ENCODE measurements at places on chromosomes 4 and X.

DNA sequence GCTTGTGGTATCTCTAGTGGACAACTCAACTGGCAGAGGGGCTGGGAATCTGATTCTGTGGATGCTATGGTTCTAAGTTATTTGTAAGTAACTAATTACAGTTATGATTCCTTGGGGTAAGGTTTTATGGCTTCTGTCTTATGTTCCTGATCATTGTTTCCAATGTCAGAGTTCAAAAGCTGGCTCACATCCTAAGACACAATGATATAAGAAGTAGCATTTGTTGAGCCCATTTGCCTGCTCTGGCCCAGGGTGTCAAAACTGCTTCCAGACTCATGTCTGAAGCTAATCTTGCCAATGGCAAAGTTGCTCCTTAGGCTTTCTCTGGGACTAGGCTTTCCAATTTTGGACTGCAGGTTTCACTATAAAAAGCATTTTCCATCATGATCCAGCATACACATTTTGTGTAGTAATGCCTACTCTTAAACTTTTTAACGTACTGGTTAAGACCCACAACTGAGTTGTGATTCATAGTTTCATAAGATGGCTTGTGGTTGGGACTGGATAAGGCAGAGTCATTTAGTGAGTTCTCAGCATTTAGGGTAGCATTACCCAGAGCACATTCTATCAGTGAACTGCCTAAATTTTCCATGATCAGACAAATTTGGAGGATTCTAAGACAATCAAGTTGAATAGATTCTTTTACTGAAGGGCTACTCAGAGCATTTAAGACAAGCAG is 50.0 kb downstream of the CCNI start:
- DNase-seq: no peak

- no peak for DNase-seq
These were observed 714.2 kb upstream of the PCDH7 start for GRCh38 chr4:30005995-30006394.

DNA sequence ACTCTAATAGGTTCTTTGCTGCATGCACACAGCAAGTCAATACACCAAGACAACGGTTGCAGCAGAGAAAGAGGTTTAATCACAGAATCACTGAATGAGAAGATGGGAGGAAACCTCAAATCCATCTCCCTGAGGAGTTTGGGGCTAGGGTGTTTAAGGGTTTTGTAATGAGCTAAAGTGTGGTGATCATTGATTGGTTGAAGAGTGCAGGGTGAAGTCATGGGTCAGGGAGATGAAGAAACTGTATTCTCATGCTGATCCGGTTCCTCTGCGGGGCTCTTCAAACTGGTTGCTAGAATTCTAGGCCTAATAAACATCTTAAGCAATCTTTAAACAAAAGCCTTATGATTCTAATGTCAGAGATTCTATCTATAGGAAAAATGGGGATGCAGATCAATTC is 432.5 kb upstream of the FAM47C start:
- DNase-seq: no peak

DNA sequence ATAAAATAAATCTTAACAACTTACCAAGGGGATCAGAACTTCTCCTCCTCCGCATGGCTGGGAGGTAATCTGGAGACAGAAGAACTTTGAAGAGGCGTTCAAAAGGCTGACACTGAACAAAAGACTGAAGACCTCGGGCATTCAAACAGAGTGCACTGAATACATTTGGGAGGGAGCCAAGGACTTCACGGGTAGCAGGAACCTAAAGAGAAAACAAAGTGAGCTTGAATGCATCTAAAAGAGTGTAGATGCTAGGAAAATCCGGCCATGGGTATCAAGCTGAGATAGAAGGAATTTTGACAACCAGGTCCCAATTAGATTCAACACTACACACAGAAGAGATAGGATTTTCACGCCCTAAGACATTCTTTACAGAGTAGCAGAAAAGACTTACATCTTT is 69.6 kb downstream of the HUWE1 start:
- DNase-seq: no peak

- DNase-seq: peak; percentile 21
These were observed 56.0 kb downstream of the SPRY1 start for GRCh38 chr4:123452616-123453015.

- DNase-seq: no peak
These were observed 244.8 kb upstream of the PSAPL1 start for GRCh38 chr4:7679406-7680040.

DNA sequence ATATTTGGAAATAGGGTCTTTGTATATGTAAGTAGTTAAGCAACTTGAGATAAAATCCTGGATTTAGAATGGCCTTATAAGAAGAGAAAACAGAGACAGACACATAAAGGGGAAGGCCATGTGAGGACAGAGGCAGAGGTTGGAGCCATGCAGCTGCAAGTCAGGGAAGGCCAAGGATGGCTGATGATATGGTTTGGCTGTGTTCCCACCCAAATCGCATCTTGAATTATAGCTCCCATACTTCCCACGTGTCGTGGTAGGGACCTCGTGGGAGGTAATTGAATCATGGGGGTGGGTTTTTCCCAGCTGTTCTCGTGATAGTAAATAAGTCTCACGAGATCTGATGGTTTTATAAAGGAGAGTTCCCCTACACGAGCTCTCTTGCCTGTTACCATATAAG is 76.3 kb downstream of the STK32B start:
- DNase-seq: no peak

- DNase-seq: no peak
These were observed 47.6 kb upstream of the ADAD1 start for GRCh38 chr4:122331195-122331594.

DNA sequence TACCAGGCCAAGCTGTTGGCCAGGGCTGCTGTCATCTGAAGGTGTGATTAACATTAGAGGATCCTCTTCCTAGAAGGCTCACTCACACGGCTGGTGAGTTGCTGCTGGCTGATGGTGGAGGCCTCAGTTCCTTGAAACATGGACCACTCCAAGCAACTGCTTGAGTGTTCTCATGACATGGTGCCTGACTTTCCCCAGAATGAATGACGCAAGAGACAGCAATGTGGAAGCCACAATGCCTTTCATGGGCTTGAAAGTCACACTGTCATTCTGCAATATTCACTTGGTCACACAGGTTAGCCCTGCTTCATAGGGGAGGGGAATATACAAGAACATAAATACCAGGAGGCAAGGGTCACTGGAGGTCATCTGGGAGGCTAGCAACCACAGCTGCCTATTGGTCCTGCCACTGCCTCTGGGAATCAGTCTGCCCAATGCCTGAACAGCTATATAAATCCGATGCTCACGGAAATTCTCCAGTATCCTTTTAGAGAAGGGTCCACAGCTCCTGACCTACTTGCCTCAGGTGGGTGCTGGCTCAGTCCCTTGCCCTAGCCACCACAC is 97.1 kb upstream of the MAML3 start:
- no peak for DNase-seq

- no peak for DNase-seq
These were observed 85.3 kb downstream of the CLCN4 start for GRCh38 chrX:10242026-10242425.

GRCh38 chr4:7351014-7351413 is 83.7 kb downstream of the PSAPL1 start:
- no peak for DNase-seq

DNA sequence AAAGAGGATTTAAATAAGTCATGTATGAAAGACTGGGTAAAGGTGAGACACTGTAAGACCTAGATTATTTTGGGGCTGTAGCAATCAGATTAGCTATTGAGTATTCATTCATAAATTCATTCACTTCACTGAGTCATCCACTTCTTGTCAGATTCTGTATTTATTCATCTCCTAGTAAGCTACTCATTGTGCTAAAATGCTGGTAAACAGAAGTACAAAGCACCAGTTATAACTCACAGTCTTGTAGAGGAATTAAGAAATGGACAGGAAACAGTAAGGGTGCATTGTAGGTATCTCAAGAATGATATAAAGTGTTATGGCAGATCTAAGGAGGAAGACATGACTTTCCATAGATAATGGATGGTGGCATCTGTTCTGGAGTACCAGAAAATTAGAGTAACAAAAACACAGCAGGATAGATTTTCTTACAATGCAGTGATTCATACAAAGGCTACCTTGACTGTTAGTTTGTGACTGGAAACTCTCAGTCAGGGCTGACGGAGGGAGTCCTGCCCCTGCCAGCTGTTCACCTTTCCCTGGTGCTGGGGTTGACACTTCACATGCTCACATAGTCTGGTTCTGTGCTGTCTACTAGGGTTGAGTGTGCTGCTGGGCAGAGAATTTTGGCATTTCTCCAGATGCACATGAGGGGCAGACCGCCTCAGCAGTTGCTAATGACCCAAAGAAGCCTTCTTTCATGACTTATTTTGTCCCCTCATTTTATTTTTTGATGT is 26.5 kb upstream of the HAND2 start:
- DNase-seq: no peak

DNA sequence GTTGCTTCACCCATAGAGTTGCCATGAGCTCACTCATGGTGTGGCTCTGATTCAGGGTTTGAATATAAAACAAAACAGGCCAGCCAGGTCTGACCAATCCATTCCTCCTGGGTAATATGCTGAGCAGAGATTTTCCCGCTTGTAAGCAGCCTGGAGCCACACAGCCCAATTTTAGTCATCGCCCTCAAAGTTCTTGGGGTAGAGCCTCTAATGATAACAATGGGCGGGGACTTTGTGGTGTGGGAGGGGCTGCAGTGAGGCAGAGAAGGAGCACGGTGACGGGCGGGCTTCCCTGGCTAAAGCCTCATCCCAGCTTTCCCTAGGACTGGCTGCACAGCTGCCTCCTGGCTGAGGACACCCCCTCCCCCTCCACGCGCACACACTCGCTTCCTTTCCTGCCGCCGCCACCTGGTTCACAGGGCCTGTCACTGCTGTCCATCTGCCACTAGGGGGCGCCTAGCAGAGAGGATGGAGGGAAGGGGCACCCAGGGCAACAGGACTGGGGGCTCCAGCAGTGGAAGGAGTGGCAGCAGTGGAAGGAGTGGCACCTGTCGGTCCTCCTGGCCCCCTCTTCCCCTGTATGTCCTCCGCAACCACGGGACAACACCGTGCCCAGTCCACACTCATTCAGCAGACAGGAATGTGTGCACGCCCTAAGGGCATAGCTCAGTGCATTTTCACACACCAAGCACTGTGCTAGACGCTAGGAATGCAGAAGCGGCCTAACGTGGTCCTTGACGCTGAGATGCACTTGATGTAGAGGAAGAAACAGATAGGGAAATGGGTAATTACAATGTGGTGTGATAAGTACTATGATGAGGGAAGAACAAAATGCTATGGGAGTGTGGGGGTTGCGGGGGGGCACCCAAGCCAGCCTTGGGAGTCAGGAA is 26.8 kb downstream of the PRPS1 start:
- peak; percentile 23 for DNase-seq

DNA sequence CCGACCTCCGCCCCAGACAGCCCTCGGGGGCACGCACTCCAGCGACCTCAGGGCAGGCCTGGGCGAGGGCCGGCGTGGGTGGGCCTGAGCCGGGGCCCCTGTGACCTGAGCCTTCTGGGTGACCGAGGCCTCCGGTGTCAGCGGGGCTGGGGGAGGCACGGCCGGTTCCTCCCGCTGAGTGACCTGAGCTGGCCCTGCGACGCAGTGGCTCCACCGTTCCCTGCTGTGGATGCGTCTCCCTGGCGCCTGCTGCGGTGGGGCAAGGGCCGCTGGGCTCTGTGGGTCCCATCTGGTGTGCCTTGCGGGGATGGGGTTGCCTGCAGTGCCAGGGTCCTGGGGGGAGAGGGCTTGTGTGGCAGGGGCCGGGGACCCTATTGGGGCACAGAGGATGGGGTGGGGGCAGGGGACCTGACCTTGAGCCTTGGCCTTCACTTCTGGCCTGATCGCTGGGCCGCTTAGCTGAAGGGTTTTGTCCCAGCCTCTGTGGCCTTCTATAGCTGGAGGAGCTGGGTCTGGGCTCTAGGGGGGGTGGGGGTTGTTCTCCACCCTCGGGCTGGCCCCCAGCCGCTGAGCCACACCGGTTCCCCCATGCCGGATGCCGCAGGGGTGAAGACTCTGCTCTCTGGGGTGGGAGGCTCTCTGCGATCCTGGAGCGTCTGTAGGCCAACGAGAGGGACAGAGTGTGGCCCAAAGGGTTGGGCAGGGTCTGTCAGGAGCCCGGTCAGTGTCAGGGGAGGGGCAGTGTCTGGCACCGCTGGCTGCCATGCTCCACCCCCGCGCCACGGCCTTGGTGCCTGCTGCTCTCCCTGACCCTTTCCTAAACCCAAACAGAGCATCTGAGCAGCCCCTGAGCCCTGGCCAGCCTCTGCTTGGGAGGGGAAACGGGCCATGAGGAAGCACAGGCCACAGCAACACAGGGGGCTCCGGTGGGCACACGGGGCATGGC is 2.3 kb downstream of the NAT8L start:
- no peak for DNase-seq

GRCh38 chr4:185742766-185743165 is 69.2 kb downstream of the SORBS2 start:
- DNase-seq: peak; percentile 36

DNA sequence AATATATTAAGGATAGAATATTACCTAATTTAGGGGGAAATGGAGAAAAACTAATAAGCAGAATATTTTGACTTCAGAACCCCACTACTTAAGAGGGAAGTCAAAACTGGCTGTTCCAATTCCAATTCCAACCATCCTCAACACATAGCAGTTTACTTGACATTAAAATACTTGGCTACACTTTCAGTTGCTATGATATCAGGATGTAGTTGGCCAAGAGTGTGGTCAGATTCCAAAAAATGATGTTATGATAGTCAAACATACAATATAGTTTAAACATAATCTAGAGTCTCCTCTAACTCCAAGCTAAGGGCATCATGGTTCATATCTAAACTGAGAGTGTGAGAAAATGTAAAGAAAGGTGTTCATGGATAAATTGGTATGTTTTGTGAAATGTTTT is 16.5 kb upstream of the SMIM14 start:
- DNase-seq: no peak

- DNase-seq: peak; percentile 42
These were observed 52.6 kb upstream of the CITED1 start for GRCh38 chrX:72358313-72358712.

GRCh38 chr4:180558427-180558826 is 1684.8 kb upstream of the TENM3 start:
- peak; percentile 12 for DNase-seq
